Activated naive CD4-positive, alpha-beta T cell treated with anti-CD3 and anti-CD28 coated beads for 36 hours (primary cell): ENCODE measurements at places on chromosomes 7 and 10. TPM values are rescaled to one million over a fixed set of nuclear protein-coding genes. Genes with fewer than 3 reads are reported as not detected.

CRTAC1 gene
- total RNA-seq = not detected

DLX5 gene
- total RNA-seq = not detected

PNLIP gene
- not detected for total RNA-seq

LLCFC1 gene
- total RNA-seq = not detected

HHEX gene
- 0.15 TPM for total RNA-seq

CAV2 gene
- not detected for total RNA-seq

UCN3 gene
- not detected for total RNA-seq

ODAD2 gene
- total RNA-seq = 0.55 TPM

LRRC4 gene
- 1.3 TPM for total RNA-seq

TMEM229A gene
- total RNA-seq = not detected

ZNF425 gene
- total RNA-seq = 0.57 TPM

CRHR2 gene
- not detected for total RNA-seq

PPP1R3C gene
- 0.12 TPM for total RNA-seq

PLAU gene
- 0.26 TPM for total RNA-seq

OTUD1 gene
- total RNA-seq = 15.7 TPM

DPCD gene
- 13.8 TPM for total RNA-seq

BTBD16 gene
- total RNA-seq = not detected

CDNF gene
- 1.8 TPM for total RNA-seq

TMEM236 gene
- total RNA-seq = not detected

TDRD1 gene
- total RNA-seq = 0.47 TPM

DPP6 gene
- not detected for total RNA-seq

KIAA1217 gene
- total RNA-seq = 0.57 TPM

MMD2 gene
- total RNA-seq = not detected

TMEM270 gene
- not detected for total RNA-seq

SLC29A3 gene
- 1.2 TPM for total RNA-seq

C7orf33 gene
- total RNA-seq = not detected

FAM25C gene
- not detected for total RNA-seq

ADO gene
- total RNA-seq = 24.9 TPM

IFIT1B gene
- not detected for total RNA-seq

HOXA13 gene
- not detected for total RNA-seq

CCZ1 gene
- 95.6 TPM for total RNA-seq

OR2A42 gene
- not detected for total RNA-seq

OR2A1 gene
- total RNA-seq = not detected

KBTBD2 gene
- 32.2 TPM for total RNA-seq

GHITM gene
- total RNA-seq = 281 TPM

CPED1 gene
- not detected for total RNA-seq

NOBOX gene
- total RNA-seq = not detected

SEPTIN7 gene
- 158 TPM for total RNA-seq

OPALIN gene
- not detected for total RNA-seq

SHLD2 gene
- 16.7 TPM for total RNA-seq

DPYSL4 gene
- 14.1 TPM for total RNA-seq

MKI67 gene
- 273 TPM for total RNA-seq

SLC13A1 gene
- not detected for total RNA-seq

WEE2 gene
- not detected for total RNA-seq

SH2B2 gene
- 1.4 TPM for total RNA-seq

HOXA6 gene
- total RNA-seq = not detected

CPEB3 gene
- 1.3 TPM for total RNA-seq

ADARB2 gene
- 1.3 TPM for total RNA-seq

INA gene
- 0.10 TPM for total RNA-seq

GNAT3 gene
- total RNA-seq = not detected
